Fibroblast of upper back skin (primary cell): ENCODE measurements at places on chromosomes 4 and X.

DNA sequence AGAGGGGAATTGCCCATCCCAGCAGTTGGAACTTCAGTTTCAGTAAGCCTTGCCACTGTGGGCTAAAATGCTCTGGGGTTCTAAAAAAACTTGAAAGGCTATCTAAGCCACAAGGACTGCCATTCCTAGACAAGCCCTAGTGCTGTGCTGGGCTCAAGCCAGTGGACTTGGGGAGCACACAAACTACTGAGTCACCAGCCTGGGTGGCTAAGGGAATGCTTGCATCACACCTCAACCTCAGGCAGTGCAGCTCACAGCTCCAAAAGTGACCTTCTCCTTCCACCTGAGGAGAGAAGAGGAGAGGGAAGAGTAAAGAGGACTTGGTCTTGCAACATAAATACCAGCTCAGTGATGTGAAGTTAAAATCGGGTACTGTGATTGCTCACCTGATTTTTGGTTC is 116.7 kb upstream of the GLRA2 start:
- DNase-seq = no peak

DNA sequence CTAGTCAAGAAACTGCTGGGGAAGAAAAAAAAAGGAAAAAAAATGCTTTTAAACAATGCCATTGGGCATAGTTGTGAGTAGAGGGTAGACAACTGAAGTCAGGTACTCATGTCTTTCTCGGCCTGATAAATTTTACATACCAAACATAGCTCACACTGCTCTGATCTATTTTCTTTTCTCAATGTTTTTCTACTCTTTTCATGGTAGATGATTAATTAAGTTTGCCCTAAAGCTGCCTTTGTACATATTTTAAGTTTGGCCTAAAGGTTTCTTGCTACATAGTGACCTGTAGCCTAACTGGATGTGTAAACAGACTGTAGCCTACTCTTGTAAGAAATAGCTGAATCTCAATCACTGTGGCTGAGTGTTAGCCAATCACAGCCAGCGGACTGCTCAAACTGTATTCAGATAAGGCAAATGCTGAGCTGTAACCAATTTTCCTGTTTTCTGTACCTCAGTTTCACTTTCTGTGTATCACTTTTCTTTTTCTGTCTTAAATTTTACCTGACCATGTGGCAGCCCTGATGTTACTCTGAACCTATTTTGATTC is 121.0 kb downstream of the PCDH10 start:
- DNase-seq = no peak

- no peak for DNase-seq
Measured at GRCh38 chr4:9919047-9919446, 102.2 kb downstream of the SLC2A9 start.

DNA sequence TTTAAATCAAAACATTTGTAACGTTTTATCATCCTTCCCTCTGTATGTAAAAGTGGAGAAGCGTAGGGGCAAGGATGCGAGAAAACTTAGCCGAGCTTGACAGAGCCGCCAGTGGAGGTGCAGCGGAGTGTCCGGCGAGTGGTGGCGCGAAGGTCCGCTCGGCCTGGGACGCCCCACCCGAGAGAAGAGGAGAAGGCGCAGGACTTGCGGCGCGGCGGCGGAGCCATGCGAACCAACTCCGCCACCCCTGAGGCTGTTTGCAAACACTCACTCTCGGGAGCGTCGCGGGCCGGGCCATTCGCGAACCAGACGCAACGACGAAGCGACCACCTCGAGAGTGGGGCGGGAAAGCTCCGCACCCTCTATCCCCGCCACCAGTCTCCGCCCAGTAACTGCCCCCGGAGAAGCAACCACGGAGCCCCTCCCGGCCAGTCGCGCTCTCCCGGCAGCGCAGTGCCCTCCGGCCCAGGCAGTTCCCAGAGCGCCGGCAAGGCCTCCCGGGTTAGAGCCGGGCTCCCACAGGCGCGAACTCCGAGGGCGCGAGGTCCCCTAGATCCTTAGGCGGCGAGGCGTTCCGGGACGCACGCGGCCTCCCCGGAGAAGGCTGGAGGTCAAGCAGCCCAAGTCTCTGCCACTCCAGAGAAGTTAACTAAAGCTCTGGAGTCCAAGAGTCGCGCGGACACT is 2.3 kb upstream of the MAB21L2 start:
- peak; percentile 21 for DNase-seq

DNA sequence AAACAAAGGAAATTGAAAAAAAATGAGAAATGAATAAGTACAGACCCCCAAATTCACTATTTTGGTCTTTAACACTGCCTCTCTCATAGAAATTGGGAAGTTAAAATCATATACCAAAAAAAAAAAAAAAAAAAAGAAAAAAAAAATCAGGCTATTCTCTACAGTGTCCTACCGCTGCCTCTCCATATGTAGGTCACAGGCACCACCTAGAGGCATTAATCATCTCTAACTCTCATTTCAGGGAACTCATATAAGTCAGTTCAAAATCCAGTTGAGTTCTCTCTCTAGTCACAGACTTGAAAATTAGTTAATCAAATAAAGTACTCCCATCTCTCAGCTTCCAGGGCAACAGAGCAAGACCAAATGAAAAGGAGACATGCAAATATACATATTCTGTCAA is 47.9 kb downstream of the COX18 start:
- peak; percentile 48 for DNase-seq

- no peak for DNase-seq
Measured at GRCh38 chr4:113440371-113440770, 321.2 kb downstream of the CAMK2D start.

GRCh38 chr4:9861561-9861960 is 80.1 kb downstream of the DRD5 start:
- DNase-seq = no peak

DNA sequence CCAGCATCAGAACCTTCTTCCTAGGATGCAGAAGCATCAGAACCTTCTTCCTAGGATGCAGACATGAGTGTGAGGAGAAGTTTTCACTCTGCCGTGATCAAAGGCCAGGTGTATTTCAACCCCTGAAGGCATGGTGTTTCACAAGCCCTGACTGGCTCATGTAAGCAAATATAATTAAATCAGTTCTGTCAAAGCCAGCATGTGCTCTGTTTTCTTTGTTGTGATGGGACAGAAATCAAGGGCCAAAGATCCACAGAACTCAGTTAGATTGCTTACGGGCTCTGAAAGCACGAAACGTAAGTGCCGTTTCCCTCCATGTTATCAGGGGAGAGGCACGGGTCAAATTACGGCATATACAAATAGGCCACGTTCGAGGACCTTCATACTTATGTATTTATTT is 32.0 kb upstream of the CLDN24 start:
- no peak for DNase-seq

GRCh38 chr4:132614682-132615081 is 534.4 kb upstream of the PCDH10 start:
- DNase-seq = no peak

- no peak for DNase-seq
Measured at GRCh38 chr4:102578819-102579218, 77.7 kb downstream of the NFKB1 start.

DNA sequence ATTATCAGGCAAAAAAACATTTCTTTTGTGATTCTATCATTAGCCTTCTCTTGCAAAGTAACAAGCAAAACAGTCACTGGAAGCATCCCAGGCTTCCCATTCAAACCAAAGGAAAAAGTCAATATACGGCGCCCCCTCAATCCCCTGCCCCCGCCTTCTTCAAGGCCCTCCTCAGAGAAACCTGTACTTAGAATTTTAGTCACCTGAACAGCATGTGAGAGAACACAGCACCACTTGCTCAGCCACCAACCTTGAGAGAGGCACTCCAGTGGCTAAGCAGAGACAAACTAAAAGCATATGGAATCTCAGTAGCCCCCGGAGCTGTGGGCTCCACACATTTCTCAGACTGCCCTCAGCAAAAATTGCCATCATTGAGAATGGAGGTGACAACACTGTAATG is 25.2 kb downstream of the LEF1 start:
- no peak for DNase-seq

DNA sequence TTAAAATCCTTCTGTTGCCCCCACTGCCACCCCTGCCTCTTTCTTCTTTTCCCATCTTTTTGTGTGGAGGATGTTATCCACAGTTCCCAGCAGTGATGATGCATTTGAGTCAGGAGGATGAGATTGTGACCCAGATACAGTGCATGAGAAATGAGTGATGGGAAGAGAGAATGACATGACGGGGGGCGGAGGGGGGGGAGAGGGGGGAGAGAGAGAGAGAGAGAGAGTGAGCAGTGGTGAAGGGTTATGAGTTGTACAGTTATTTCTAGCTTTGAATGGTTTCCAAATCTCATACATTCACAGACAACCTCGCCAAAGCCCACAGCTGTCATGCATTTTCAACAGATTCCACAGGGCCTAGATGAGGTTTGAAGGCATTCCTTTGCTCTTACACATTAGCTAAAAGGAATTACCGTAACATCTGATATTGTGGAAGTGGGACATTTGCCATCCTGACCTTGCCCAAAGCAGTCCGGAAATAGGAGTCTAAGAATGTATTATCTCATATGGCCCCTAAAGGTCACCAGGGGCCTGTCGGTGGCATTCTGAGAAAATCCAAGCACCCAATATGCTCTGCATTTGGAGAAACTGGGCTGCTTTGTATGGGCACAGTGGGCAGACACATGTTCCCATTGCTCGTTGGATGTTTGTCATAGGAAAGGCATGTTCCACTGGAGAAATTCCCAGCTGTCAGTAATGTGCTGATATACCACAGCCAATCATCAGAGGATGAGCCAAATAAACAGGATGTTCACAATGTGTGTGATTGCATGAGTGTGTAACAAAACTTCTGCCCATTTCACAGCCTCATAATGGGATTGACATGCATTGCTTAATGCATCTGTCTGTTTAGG is 435.8 kb downstream of the SPRY1 start:
- DNase-seq = peak; percentile 100

- no peak for DNase-seq
Measured at GRCh38 chrX:69371159-69371558, 133.0 kb upstream of the NALF2 start.

GRCh38 chr4:139720806-139721205 is 55.2 kb downstream of the MGST2 start:
- DNase-seq = no peak

DNA sequence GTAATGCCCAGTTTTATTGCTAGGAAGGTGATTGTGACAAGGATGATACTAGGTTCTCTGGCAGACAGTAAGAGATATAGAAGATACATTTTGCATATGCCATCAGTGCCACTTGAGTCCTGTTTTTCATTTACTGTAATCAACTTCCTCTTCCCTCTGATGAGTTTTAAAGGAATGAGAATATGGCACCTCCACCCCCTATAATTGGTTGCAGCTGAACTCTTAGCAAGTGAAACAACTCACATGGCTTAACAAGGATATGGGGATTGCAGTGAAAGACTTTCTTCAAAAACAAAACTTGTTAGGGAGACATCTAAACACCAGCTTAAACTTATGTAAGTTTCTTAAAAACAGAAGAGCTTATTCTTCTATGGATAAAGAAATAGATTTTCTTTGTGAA is 90.0 kb downstream of the AREG start:
- peak; percentile 22 for DNase-seq

- no peak for DNase-seq
Measured at GRCh38 chr4:26028133-26028792, 114.2 kb downstream of the SMIM20 start.

DNA sequence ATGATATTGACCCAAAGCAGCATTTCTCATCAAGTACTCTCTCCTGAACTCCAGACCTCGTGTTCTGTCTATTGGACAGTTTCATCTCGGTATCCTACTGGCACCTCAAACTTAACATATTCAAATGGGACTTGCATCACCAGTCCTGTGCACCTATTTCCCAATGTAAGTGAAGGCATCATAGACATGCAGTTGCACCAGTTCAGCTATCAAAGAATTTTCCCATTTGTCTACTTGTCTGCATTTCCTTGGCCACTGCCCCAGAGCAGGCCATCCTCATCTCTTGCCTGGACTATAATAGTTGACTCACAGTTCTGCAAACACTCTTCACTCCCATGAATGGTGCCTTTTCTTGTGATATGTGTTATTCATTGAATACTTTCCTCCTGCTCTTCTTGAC is 11.3 kb upstream of the LIMCH1 start:
- DNase-seq = peak; percentile 35

GRCh38 chr4:140935254-140935653 is 179.1 kb upstream of the TBC1D9 start:
- peak; percentile 55 for DNase-seq

DNA sequence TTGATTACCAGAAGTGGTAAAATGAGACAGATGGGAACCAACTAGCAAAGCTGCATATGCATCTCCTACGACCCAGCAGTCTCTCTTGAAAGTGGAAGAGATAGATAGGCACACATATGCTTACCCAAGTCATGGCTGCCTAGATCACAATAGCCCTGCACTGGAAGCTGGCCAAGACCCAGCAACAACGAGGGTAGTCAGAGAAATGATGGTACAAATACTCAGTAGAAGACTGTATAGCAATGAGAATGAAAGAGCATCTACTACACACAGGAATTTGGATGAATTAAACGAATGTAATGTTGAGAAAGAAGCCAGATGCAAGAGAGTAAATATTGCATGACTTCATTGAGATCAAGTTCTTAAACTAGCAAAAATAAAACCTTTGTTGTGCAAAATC is 100.3 kb upstream of the FAT1 start:
- no peak for DNase-seq

DNA sequence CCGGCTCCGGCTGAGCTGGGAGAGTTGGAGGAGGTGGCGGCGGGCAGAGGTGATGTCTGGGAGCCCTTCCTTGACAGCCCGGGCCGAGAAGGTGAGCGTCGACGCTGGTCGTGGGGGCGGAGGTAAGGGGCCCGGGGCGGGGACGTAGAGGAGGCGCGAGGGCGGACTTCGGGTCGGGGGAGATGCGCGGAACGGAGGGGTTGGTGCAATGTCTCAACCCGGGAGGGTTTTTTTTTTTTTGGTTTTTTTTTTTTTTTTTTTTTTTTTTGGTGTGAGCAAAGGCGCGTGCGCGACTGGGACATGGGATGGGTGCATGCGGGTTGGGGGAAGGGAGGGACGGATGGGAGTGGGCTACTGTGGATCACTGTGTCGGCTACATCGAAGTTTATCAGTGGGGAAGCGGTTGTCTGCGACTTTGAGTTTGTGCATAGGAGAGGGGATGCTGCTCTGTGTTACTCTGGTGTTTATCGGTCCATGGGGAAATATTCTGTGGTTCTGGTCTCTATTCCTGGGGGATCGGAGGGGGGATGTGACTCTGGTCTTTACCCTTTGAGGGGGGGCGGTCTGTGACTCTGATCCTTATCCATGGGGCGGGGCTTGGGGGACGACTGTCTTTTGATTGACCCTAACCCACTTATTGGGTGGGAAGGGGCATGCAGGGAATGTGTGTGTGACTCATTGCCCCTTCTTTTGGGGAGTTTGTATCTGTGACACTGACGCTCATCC is 537 bp downstream of the RBM10 start:
- DNase-seq = no peak

GRCh38 chr4:39770969-39771724 is 73.2 kb downstream of the UBE2K start:
- no peak for DNase-seq
